ENCODE measurements at places on chromosomes 4 and X.

- no peak for DNase-seq
Measured at GRCh38 chr4:188767496-188767895, 628.3 kb downstream of the TRIML1 start.

- no peak for DNase-seq
Measured at GRCh38 chrX:153686711-153687110, 1.0 kb upstream of the SLC6A8 start.

GRCh38 chr4:19944806-19945205 is 306.9 kb upstream of the SLIT2 start:
- no peak for DNase-seq

GRCh38 chrX:106928227-106928626 is 8.0 kb downstream of the CLDN2 start:
- DNase-seq: no peak

DNA sequence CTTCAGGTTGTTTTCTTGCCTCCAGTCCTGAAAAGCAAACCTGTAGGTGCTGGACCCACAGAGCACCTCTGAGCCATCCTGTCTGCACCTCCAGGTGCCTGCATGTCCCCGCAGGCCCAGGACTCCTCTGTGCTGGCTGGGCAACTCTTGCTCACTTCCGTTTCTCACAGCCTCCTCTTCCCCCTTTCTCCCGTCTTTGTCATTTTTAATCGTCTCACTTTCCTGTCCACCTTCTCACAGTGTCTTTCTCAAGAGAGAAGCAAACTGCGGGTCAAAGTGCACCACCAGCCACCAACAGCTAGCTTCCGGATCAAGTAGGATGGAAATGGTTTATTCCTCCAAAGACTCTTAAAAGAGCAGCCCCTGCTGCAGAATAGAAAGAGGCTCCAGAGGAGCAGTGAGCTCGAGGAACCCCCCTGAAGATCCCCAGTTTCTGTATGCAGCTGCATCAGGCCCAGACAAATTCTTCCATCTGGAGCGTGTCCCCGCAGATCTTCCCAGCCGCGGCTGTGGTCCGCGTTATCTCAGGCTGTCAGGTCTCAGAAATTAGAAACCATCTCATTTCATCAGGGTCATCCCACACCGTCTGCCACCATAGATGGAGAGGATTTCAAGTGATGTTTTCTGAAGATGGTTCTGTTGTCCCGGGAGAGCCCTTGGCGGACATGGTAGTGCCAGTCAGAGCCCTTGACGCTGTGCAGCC is 87.7 kb downstream of the FHDC1 start:
- DNase-seq: no peak

DNA sequence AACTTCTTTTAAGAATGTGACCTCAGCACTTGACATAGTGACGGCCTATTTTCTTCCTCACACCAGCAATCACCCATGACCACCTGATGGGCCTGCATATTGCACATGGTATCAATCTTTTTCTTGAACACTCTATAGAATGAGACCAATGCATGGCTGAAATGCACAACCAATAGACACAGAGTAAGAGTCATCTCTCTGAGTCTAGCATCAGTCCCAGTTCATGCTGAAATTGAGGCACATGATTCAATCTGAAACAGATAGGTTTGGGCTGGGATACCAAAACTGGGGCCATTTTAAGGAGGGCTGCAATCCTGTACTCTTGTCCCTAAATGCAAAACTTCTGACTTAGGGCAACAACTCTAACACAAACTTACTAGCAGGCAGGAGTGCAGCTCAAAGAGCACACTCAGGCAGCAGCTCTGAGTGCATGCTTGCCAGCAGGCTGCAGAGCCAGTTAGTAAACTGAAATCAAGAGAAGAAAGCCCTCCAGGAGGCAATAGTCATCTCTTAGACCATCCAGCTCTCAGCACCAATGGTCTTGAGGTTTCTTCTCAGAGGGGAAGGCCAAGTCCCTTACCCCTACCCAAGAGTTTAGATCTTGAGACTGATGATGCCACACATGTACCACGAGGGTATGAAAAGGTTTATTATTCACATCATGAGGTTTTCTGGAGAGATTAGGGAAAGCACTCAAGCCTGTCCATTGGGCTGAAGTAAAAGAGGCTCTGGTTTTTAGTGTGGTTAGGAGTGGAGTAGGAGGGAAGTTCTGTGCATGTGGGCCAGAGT is 24.7 kb upstream of the GPR101 start:
- DNase-seq: no peak

DNA sequence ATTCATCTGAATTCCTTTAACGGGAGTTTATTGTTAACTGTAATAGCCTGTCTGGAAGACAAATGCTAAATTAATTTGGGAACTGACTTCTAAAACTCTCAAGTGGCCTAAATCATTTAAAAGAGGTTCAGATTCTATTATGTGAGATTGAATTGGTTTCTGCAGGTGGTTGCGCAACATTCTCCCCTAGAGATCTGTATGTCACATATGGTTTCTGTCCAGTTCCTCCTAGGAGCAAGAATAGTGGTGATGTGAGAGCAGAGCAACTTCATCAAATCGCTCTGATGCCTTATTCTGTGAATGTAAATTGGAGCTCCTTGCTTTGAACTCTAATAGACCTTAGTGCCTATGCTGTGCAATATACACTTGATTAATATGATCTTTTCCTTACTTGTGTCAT is 144.6 kb upstream of the GPR101 start:
- no peak for DNase-seq

DNA sequence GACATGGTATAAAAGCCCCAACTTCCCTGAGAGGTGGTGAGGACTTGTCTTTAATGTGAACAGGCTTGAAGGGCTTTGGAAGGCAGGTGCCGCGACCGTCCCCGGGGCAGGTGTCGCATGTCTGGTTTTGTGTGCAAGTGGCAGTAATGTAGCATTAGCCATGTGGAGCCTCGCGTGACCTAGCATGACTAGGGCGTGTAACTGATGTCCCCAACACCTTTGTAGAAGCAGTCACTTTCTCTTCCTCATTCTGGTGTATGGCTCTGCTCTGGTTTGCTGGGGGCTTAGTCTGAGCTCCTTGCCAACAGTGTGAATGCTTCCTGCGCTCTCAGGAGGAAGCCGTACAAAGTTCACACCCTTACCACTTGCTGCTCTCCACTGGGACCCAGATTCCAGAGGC is 145.7 kb downstream of the AMMECR1 start:
- no peak for DNase-seq

DNA sequence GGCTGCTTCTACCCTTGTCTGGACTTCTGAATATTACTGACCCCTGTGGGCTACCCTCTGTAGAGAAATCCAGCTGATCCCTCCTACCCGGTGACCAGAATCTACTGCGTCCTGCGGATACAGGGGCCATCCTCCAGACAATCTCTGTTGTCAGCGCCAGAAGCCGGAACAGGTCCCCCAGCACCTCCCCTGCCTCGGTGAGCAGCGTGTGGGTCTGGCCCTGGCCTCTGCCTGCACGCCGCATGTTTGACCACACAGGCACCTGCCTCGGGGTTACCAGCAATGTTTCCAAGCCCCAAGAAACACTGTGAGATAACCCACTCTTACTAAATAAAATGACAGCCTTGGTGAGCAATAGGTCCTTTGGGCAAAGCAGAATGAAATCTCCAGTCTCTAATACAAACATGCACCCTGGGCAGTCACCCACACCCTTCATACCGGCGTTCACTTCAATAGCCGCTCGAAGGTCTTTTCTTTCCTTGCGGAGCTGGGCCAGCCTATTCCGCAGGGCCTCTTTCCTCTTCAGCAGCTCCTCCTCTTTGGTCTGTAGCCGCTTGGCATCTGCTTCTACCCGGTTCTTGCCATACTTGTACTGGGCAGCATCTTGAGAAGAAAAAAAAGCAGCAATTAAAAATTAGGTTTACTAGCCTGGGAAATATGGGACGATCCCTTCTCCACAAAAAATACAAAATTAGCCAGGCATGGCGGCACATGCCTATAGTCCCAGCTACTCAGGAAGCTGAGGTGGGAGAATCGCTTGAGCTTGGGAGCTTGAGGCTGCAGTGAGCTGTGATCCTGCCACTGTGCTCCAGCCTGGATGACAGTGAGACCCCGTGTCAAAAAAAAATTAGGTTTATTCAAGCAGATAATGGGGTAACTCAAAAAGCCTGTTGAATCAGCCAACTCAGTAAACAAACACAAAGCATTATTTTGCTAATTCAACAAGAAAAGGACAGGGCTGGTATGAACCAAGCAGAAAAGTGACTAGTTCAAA is 165.1 kb downstream of the AFAP1 start:
- no peak for DNase-seq

DNA sequence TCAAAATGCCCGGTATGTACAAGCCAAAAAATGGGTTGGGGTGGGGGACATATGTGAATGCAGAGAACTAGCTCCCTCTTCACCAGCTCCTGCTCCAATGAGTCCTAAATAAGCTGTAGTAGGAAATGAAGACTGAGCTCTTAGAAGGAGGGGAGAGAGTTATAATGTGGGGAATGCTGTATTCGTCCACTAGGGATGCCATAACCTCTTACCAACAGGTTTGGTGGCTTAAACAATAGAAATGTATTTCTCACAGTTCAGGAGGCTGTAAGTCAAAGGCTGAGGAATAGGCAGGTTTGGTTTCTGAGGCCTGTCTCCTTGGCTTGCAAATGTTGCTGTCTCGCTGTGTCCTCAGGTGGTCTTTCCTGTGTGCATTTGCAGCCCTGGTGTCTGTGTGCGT is 4.4 kb upstream of the INPP4B start:
- DNase-seq: no peak

DNA sequence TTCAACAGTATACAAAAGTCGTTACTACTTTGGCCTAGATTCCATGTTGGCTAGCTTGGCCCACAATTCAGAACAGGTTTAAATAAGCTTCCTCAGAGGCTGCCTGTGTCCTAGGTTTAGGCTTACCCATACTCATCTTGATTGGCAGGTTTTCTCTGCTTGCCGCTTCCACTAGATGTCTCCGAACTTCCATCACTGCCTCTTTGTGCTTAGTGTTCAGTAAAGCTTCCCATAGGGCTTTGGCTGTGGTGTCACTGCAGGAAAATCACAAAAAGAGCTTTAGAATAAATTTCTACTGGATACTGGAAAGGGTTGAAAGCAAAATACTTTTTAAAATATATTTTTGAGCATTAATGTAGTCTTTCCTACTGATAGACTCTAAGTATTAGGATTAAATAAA is 52.4 kb downstream of the SCFD2 start:
- no peak for DNase-seq

GRCh38 chr4:82373486-82373815 is 340 bp downstream of the HNRNPD start:
- DNase-seq: no peak

GRCh38 chrX:39857780-39858179 is 240.0 kb downstream of the BCOR start:
- DNase-seq: no peak

DNA sequence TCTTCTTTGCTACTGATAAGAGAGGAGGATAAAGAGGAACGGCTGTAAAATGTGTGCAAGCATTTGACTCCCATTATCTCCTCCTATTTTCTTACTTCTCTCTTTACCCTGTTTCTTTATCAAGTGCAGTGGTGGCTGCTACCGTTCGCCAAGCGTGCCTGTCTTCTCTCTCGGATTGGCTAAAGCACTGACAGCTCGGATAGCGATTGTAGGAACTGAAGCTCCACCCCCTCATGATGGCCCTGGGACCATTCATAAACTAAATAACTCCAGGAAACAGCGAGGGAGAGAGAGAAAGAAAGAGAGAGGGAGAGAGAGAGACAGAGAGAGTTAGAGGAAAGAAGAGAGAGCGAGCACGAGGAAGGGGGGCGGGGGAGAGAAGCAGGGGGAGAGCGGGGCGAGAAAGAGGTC is 305 bp upstream of the MAB21L2 start:
- no peak for DNase-seq

DNA sequence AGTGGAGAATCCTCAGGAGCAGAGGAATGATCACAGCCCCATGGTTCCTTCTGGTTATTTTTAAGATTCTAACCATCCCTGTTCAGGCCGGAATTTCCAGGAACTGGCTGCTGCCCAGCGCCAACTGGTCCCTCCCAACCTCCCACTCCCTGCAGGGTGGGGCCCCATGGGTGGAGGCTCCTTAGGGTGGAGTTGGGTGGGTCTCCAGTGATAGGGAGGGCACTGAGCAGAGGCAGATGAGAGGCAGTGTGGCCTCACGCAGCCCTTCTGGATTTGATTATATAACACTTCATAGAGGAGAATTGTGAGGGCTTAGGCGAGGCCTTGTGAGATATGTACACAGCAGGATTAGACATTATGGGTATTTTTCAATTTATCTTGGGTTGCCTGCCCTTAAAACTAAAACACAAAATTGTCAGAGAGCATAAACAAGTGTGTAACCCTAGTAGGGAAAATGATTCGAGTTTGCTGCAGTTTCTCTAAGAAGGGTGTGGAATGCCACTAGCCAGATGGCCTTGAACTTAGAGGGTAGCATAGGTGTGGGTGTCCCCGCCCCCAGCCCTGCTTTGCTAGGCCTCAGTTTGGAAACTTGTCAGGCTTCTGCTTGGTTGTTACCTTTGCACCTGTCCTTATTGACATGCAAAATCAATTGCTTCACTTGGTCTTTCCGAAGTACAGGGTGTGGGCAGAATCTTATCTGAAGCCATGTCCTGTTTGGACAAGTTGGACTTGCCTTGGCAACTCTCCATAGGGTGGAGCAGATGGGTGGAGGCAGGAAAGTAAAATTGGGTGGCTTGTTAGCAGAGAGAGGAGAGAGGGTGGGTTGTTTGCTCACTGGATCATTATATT is 9.4 kb downstream of the KLF3 start:
- DNase-seq: no peak

DNA sequence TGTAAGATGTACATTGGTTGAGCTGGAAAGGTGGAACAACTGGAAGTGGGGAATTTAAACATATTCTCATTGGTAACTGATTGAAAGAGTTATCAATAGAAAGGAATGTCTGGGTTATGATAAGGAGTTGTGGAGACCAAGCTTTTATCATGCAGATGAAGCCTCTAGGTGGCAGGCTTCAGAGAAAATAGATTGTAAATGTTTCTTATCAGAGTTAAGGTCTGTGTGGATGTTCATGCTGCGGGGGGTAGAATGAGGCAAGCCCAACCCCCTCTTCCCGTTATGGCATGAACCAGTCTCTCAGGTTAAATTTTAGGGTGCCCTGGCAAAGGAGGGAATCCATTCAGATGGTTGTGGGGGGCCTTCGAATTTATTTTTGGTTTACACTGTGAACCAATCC is 16.0 kb downstream of the ARSD start:
- DNase-seq: no peak

DNA sequence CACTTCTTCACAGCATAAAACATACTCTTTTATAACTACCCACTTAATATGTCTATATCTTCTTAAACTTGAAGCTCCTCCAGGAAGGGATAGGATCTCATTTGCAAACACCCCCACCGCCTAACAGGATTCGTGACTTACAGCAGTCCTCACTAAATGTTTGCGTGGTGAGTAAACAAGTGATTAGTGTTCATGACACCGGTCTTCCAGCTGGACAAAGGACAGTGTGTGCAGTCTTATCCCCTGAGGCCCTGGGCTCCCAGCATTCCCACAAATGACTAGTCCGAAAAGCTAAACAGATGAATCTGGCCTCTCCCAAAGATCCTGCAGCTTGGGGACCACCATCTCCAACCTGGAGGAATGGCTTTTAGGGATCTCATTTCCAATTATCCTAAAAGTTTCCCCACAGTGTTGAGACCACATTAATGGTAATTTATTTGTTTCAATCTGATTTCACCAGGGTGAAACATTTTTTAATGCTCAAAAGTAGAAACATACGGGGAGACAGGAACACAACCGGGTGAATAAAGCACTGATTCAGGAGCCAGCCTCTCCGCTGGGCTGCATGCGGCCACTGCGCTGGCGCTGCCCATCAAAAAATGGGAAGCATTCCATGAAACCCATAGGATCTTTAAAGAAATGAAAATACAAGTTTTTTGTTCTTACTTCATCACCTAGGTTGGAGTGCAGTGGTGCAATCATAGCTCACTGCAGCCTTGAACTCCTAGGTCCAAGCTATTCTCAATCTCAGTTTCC is 69.2 kb downstream of the HADH start:
- peak; percentile 72 for DNase-seq

- DNase-seq: no peak
Measured at GRCh38 chrX:129653181-129653970, 1.4 kb downstream of the APLN start.
